BJ (cell line): ENCODE measurements at places on chromosomes 3 and 15.

GRCh38 chr3:182837855-182838454, 44.7 kb downstream of the ATP11B start:
- DNase-seq, result no peak

DNA sequence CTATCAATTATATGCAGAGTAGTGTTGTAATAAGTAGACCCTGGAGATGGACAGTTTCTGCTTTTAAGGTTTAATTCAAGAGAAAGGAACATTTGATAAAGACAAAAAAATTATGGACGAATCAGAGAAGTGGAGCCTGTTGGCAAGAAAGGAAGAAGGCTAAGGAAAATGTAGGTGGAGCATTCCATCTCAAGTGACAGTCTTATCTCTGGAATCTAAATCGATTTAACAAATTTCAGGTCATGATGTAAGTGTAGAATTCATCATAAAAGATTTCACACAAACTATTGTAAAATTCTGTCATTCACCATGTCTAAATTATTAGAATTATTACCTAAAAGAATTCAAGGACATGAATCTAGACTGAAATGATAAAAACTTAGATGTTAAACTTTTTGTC, 36.3 kb downstream of the TSC22D2 start:
- no peak for DNase-seq

DNA sequence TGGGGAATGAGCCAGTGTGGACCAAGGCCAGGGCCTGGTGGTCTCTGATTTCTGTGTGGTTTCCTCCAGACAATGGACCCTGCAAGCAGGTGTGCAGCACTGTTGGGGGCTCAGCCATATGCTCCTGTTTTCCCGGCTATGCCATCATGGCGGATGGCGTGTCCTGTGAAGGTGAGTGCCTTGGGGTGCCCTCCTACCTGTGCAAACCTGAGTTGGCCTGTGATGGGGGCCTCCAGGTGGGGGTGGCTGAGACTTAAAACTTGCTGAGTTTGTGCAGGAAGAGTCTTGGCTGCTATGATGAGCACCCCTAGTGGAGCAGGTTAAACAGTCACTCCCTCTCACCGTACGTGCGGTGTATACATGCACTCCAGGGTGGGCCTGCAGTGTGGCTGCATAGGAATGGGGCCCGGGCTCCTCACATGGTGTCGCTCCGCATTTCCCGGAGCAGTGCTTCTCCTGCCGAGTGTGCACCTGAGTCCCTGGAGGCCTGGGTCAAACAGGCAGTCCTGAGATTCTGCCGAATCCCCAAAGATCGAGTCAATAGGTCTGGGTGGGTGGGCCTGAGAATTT, 70.8 kb downstream of the FBLN2 start:
- no peak for DNase-seq

- DNase-seq, result no peak
Measured at GRCh38 chr3:187211532-187212195, 14.4 kb downstream of the RTP1 start.

DNA sequence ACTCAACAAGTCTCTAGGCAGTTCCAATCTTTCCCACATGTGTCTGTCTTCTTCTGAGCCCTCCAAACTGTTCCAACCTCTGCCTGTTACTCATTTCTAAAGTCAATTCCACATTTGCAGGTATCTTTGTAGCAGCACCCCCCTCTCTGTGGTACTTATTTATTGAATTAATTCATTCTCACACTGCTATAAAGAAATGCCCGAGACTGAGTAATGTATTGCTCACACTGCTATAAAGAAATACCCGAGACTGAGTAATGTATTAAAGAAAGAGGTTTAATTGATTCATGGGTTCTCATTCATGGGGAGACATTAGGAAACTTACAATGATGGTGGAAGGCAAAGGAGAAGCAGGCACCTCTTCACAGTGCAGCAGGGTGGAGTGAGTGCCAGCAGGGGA, 1413.8 kb downstream of the SI start:
- no peak for DNase-seq

GRCh38 chr3:16401273-16401672, 112.2 kb downstream of the RFTN1 start:
- DNase-seq, result no peak

DNA sequence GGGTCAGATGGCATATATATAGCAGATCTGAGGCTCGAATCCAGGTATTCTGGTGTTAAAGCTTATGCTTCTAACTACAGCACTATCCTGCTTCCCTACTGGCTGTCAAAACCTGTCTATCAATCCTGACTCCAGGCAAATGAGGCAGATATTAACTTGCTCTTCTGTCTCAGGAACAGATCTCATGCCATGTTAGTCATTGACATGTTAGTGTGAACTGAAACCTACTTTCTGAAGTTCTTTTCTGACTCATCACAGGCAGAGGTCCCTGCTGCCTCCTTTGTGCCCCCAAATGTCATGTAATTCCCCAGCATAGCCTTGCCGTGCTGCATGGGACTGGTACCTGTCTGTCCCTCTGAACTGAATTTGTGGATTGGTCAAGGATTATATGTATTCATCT, 125.0 kb upstream of the SMAD3 start:
- no peak for DNase-seq

DNA sequence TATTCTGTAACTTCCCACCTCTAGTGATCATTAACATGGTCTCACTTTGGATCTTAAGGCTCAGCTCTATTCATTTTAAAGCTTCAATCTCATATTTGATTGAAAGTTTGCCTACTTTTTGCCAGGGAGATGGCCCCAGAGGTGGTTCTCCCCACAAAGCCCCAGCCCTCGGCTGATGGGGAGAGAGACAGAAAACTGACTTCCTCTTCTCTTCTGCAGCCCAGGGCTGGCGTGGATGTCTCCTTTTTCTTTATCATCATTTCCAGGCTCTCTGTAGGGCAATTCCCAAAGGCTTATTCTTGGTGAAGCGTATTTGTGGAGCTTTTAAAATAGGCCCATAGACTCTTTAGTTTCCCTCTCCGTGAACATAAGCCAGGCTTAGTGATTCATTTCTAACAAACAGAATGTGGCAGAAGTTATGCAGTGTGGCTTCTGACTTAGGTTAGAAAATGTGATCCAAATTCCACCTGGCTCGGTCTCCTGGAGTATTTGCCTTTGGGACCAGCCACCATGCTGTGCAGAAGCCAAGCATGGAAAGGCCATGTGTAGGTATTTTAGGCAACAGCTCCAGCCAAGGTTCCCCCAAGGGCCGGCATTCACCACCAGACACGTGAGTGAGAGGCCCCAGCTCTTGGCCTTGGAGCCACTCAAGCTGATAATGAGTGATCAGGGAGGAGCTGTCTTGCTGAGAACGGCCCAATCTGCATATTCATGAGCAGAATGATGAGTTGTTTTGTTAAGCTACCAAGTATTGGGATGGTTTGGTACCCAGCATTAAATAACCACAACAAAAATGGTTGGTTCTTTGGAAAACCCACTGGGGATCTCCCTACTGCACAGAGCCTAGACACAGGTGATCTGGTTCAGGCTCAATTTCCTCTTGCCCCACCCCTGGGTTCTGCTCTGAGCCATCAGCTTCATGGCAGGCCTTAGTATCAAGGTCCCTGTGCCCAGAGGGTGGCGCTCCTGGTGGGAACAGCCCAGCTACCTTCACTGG, 353.2 kb upstream of the PROK2 start:
- no peak for DNase-seq

DNA sequence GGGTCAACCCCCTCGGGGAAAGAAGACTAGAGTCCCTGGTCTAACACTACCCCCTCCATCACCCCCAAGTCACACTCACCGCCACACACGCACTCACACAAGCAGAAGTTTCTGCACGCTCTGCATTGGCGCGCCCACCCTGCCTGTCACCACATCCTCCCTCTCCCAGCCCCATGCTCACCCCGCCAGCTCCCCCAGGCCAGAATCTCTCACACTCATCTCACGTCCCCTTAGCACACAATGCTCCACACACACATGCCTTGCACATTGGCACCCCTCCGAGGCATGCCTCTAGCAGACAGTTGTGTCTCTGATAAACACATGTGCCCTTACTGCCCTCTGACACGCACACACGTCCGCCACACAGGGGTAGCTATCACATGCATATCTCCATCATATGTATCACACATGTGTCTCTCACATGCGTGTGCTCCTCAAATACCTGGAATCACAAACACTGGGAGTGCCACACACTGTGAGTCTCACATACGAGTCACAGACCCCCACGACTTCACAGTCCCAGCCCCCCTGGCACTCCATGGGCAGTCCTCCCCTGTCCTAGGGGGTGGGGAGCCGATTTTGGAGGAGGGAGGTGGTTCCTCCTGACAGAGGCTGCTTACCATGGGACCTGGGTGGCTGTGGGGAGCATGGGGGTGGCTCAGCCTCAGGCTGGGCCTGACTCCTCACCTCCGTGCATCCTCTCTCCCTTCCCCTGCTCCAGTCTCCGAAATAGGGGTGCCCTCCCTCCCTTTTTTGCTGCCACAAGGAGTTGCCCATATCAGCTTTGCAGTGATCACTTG, 898 bp downstream of the FBLN2 start:
- DNase-seq, result no peak

GRCh38 chr3:59381282-59381681, 331.5 kb upstream of the CFAP20DC start:
- no peak for DNase-seq

DNA sequence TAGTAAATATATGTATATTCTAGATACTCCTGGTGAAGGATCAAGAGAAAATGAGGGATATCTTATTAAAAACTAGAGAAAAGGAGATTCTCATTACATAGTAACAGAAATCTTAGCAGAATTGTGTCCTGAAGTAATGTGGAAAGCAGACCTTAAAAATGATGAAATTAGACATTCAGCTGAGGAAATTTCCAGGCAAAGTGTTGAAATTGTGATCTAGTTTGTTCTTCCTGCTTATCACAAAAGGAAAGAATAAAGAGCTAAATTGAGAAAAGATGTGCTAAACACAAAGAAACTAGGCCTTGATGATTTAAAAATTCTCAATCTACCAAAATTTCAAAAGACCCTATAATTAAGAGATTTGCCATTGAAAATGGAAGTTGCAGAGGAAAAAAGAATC, 362.6 kb upstream of the PLSCR5 start:
- DNase-seq, result no peak

DNA sequence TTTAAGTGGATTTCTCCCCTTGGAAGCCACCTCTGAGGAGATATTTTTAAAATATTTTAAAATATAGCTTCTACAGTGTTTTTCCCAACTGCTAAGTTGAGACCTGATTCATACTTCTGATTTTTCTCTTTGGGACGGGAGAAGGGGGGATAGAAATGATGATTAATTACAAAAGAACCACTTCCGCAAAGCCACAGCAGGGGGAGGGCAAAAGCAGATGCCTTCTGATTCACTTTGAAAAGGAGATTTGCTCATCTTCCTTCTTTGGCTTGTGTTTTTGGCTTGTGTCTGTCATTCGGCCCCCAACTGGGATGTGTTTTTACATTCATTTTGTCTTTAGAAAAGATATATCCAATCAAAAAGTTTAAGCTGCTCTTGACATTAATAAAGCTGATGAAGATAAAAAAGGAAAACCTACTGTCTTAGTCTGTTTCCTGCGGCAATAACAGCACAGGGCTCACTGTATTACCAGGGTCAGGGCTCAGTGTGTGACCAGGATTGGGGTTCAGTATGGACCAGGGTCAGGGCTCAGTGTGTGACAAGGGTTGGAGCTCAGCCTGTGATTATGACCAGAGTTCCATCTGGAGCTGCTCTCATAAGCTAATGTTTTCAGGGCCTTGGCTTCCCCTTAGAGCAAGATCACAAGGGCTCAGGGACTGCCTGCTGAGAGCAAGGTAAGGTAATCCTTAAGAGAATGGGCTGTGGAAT, 223.2 kb downstream of the MTHFS start:
- peak; percentile 27 for DNase-seq

DNA sequence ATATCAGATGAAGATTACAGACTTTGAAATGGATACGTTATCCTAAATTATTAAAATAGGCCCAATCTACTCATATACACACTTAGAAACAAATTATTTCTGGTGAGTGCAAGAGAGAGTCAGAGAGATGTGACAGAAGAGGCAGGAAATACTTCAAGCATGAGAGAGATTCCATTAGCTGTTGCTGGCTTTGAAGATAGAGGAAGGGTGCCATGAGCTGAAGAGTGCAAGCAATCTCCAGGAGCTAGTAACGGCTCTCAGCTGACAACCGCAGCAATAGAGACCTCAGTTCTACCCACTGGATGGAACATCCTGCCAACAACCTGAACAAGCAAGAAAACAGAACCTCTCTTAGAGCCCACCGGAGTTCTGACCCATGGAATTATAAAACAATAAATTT, 270.7 kb upstream of the SLITRK3 start:
- DNase-seq, result no peak

- no peak for DNase-seq
Measured at GRCh38 chr3:79351699-79352098, 416.1 kb downstream of the ROBO1 start.

DNA sequence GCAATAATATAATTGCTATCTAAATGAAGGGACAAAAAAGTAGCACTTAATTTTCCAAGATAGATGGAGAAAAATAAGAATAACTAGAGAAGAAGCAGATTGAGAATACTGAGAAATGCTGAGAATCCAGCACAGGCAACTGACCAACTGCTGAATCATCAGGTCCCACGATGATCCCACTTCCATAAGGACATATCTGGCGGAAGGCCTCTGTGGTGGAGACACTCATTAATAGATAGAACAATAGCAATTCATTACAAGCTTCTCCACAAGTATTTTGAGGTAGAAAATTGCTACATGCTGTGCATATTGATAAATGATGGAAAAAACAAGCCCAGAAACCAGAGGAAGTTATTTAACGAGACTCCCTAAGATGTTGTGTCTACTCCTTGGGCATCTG, 105.9 kb downstream of the DUT start:
- no peak for DNase-seq

- peak; percentile 91 for DNase-seq
Measured at GRCh38 chr15:101201411-101202174, 50.3 kb downstream of the CHSY1 start.

GRCh38 chr3:185153861-185154629, 1.2 kb upstream of the C3orf70 start:
- DNase-seq, result no peak

GRCh38 chr15:42929306-42929848, 8.8 kb upstream of the TTBK2 start:
- no peak for DNase-seq
